ENCODE measurements at places on chromosomes 6 and 20.

GRCh38 chr6:69827276-69827893 lies 30.6 kb upstream of the LMBRD1 start:
- no peak overlapping the region for H3K4me3 ChIP-seq
- no peak for DNase-seq
- no peaks in the 10 kb centered on the region for H3K27me3 ChIP-seq
- H3K27ac ChIP-seq = no peak overlapping the region

DNA sequence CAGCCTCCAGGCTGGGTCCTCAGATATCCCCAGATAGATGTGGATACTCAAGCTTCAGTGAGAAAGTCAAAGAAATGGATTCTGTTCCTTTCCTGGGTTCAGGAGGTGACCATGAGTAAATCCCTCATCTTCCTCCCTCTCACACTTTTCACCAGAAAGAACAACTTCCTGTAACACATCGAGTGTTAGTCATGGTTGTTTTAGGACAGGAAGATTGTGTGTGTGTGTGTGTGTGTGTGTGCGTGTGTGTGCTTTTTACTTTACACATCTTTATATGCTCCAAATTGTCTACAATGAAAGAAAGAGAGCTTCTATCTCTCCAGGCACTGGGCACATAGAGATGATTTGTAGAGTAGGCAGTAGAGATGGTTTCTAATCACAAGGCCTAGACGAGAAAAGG lies 139.9 kb downstream of the TBXT start:
- DNase-seq = no peak
- H3K4me1 ChIP-seq = no peaks in the 10 kb centered on the region
- H3K36me3 ChIP-seq = no peaks in the 10 kb centered on the region
- no peaks in the 10 kb centered on the region for H3K27me3 ChIP-seq

DNA sequence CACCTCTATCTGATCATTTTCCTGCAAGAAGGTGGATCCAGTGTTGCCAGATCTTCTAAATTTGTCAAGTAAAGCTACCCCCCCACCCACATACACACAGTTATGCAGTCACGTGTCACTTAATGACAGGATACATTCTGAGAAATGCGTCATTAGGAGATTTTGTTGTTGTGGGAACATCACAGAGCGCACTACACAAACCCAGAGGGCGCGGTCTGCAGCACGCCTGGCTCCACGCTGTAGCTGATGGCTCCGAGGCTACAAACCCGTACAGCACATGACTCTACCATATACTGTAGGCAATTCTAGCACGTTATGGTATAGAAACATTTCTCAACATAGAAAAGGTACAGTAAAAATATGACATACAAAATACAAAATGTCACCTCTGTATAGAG lies 126.9 kb downstream of the SYCP2 start:
- no peak overlapping the region for H3K4me3 ChIP-seq
- H3K36me3 ChIP-seq = no peaks in the 10 kb centered on the region
- H3K27me3 ChIP-seq = peaks cover 16% of the 10 kb centered on the region
- DNase-seq = peak; percentile 7
- no peak overlapping the region for H3K27ac ChIP-seq

GRCh38 chr6:159194421-159194820 lies 25.2 kb downstream of the FNDC1 start:
- no peaks in the 10 kb centered on the region for H3K27me3 ChIP-seq
- no peak overlapping the region for H3K4me3 ChIP-seq
- DNase-seq = no peak
- no peak overlapping the region for H3K27ac ChIP-seq
- H3K4me1 ChIP-seq = no peaks in the 10 kb centered on the region

DNA sequence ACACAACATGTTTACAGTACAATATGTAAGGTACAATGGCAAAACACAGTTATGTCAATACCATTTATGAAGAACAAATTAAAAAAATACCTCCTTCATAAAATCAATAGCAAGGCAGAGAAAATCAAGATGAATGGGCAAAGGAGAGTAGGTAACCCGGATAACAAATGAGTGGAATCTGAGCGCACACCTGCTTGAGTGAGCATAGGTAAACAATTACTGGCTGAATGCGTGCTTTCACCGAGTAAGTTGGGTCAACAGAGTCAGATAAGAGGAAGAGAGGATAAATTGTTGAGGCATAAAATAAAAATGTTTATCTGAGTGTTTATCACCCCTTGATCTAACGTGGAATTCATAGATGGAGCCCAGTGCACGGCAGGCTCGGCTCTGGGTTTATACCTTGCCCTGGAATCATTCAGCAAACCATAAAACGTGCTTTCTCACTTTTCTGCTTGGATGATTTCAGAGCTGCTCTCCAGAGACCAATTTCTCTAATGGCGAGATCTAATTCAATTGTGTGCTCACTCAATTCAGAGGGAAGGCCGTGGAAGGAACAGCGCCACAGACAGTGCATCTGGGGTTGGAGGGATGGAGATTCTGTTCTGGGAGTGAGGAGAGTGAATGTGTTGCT lies 224.8 kb upstream of the MAP3K7 start:
- no peaks in the 10 kb centered on the region for H3K4me1 ChIP-seq
- DNase-seq = peak; percentile 42
- H3K27me3 ChIP-seq = no peaks in the 10 kb centered on the region
- H3K4me3 ChIP-seq = no peak overlapping the region

- peaks cover 52% of the 10 kb centered on the region for H3K4me1 ChIP-seq
- peaks cover 7% of the 10 kb centered on the region for H3K36me3 ChIP-seq
- no peaks in the 10 kb centered on the region for H3K27me3 ChIP-seq
- H3K27ac ChIP-seq = peak overlapping the region; percentile 60
Observed at GRCh38 chr6:41560431-41561192, 14.4 kb downstream of the FOXP4 start.

DNA sequence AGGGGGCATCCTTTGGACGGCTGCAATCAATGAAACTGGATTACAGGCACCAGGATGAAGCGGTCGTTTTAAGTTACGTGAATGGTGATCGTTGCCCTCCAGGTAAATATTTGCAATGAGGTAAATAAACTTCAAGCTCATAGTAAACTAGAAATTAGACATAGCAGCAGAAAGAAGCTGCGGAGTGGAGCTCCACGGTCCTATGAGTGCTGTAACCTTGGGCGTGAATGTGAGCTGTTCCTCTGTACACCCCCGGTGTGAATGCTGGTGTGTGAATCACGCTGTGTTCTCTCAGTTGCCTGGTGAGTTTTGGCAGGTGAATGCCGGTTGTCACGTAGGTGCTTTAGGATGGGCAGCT lies 42.0 kb upstream of the SLC22A1 start:
- no peak overlapping the region for H3K27ac ChIP-seq
- no peak overlapping the region for H3K4me3 ChIP-seq
- H3K27me3 ChIP-seq = no peaks in the 10 kb centered on the region

GRCh38 chr6:37284781-37285180 lies 26.8 kb upstream of the TMEM217 start:
- DNase-seq = no peak
- H3K27ac ChIP-seq = no peak overlapping the region
- peaks cover 18% of the 10 kb centered on the region for H3K4me1 ChIP-seq
- H3K27me3 ChIP-seq = no peaks in the 10 kb centered on the region
- H3K4me3 ChIP-seq = no peak overlapping the region

GRCh38 chr6:34513646-34514045 lies 42.5 kb downstream of the SPDEF start:
- H3K36me3 ChIP-seq = no peaks in the 10 kb centered on the region
- H3K4me3 ChIP-seq = no peak overlapping the region
- H3K27me3 ChIP-seq = no peaks in the 10 kb centered on the region
- DNase-seq = no peak

GRCh38 chr6:110446405-110446804 lies 30.0 kb downstream of the SLC22A16 start:
- DNase-seq = peak; percentile 31
- H3K4me1 ChIP-seq = no peaks in the 10 kb centered on the region
- H3K27ac ChIP-seq = no peak overlapping the region
- H3K36me3 ChIP-seq = no peaks in the 10 kb centered on the region
- H3K27me3 ChIP-seq = no peaks in the 10 kb centered on the region
- no peak overlapping the region for H3K4me3 ChIP-seq

GRCh38 chr20:2538931-2539720 lies 2.8 kb downstream of the TMC2 start:
- no peak overlapping the region for H3K27ac ChIP-seq
- H3K4me3 ChIP-seq = no peak overlapping the region
- H3K27me3 ChIP-seq = peaks cover 43% of the 10 kb centered on the region
- no peak for DNase-seq
- no peaks in the 10 kb centered on the region for H3K4me1 ChIP-seq

DNA sequence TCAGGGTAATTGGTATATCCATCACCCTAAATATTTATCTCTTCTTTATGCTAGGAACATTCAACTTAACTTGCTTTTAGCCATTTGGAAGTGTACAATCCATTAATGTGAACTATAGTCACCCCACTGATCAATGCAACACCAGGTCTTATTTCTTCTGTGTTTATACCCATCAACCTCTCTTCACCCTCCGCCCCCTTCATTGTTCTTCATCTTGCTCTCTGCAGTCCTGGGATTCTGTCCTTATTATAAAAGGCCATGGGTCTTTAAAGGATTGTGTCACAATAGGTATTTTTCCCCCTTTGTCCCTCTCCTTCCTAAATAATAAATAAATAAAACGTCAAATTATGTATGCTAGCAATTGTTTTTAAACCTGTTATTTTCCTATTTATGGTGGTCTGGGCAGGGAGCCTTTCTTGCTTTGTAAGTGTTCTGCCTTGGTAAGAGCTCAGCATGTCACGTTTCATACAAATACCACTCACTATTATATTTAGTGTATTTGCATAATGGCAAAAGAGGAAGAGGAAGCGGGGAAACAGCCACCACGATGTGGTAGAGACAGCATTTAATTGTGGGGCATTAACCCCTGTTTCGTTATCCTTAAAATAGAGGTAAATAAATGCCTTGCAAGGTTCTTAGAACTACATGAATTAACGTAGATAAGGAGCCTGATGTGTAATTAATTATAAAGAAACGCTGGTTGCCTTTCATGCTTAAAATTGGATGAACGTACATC lies 1.9 kb downstream of the ABRACL start:
- peak overlapping the region; percentile 86 for H3K27ac ChIP-seq
- peak overlapping the region; percentile 95 for H3K4me3 ChIP-seq
- peaks cover 21% of the 10 kb centered on the region for H3K36me3 ChIP-seq
- peaks cover 28% of the 10 kb centered on the region for H3K4me1 ChIP-seq
- no peaks in the 10 kb centered on the region for H3K27me3 ChIP-seq
- DNase-seq = peak; percentile 27

GRCh38 chr6:50270415-50270814 lies 220.7 kb upstream of the DEFB112 start:
- no peaks in the 10 kb centered on the region for H3K36me3 ChIP-seq
- H3K27ac ChIP-seq = no peak overlapping the region
- H3K27me3 ChIP-seq = no peaks in the 10 kb centered on the region

DNA sequence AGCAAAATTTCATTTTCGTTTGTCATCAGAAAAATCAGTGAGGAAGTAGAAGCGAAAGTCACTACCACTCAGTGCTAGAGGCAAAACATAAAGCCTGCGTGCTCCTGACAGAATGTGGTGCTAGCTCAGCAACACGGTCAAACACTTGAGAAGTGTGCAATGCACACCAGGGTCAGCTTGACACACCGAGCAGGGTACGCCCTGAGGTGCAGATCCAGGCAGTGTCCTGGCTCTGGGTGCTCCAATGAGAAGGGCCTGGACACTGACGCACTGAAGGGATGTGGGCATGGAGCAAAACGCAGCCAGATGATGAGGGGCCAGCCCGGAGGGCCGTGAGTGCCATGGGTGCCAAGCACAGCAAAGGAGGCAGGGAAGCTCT lies 5.9 kb downstream of the RNASET2 start:
- no peaks in the 10 kb centered on the region for H3K27me3 ChIP-seq
- peaks cover 26% of the 10 kb centered on the region for H3K4me1 ChIP-seq
- no peak for DNase-seq
- H3K36me3 ChIP-seq = peaks cover 16% of the 10 kb centered on the region
- no peak overlapping the region for H3K4me3 ChIP-seq
- peak overlapping the region; percentile 86 for H3K27ac ChIP-seq

DNA sequence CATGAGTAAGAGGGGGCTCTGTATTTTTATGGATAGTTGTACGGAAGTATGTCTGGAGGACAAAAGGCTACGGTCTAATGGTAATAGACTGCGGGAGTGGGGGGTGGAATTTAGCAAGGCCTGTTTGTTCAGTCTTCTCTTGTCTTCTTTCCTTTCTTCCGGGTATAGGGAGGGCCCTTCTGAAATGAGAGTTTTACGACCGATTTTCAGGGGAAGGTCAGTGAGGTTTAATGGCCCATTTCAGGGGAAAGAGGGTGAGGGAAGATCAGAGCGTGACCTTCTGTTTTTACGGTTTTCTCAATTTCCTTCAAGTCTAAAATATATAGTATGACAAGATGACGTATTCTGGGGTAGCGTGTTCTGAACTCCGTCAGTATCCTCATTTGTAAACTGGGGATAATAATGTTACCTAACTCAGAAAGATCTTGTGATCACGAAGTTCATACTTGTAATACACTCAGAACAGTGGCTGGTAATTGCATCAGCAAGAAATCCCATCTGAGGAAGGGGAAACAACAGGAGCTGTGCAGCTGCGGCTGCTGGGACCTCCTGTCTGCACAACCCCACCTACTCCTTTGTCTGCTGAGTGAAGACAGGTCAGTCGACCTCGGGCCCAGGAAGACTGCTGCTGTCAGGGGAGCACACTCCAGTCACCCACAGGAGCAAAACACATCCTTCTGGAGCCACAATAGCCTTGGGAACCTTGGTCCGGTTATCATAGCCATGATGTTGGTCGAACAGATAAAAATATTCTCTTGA lies 90.4 kb downstream of the MAP3K7 start:
- no peak overlapping the region for H3K27ac ChIP-seq
- H3K4me3 ChIP-seq = no peak overlapping the region
- no peaks in the 10 kb centered on the region for H3K27me3 ChIP-seq
- no peaks in the 10 kb centered on the region for H3K4me1 ChIP-seq
- no peaks in the 10 kb centered on the region for H3K36me3 ChIP-seq

DNA sequence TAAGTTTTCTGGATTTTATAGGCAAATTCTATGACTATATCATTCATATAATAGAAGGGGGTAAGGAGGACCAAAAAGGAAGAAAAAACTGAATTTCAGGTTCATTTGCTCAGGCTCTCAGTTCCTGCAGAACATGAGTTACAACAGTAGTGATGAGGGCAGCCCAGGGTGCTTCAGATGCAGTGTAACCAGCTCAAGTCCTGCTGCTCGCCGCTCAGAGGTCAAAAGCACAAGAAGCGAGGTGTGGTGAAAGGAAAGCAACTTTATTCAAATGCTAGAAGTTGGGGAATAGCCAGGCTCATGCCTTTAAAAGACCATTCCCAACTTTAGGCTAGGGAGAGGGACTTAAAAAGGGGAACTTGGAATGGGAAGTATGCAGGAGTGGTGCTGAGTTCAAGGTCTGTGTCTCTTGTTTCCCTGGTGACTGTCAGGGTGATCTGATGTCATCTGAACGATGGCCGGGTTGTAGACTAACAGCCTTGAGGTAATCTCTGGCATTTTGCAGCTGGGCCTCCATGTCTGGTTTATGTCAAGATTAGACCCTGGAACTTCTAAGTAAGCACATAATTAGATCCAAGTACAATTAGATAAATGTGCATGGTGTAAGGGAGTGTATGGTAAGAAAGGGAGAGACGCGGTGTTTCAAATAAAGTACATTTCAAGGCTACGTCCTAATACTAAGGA lies 14.5 kb upstream of the SEC63 start:
- peak; percentile 36 for DNase-seq
- no peak overlapping the region for H3K27ac ChIP-seq
- no peaks in the 10 kb centered on the region for H3K27me3 ChIP-seq
- H3K4me3 ChIP-seq = no peak overlapping the region
- no peaks in the 10 kb centered on the region for H3K36me3 ChIP-seq
- no peaks in the 10 kb centered on the region for H3K4me1 ChIP-seq

- no peak overlapping the region for H3K4me3 ChIP-seq
- H3K36me3 ChIP-seq = no peaks in the 10 kb centered on the region
- H3K4me1 ChIP-seq = peaks cover 18% of the 10 kb centered on the region
- peak; percentile 88 for DNase-seq
- H3K27ac ChIP-seq = no peak overlapping the region
- peaks cover 49% of the 10 kb centered on the region for H3K27me3 ChIP-seq
Observed at GRCh38 chr20:60057123-60057865, 99.1 kb downstream of the CDH26 start.

All from stomach (tissue), 19 donors.